COR-L47 (cell line): ENCODE measurements at places on chromosomes 11 and 22.

- DNase-seq = peak; percentile 71
Measured at GRCh38 chr11:2943711-2944118, 14.5 kb upstream of the PHLDA2 start.

- no peak for DNase-seq
Measured at GRCh38 chr11:68498321-68498720, 37.8 kb downstream of the PPP6R3 start.

- no peak for DNase-seq
Measured at GRCh38 chr22:20656902-20657836, 116.7 kb upstream of the SERPIND1 start.

DNA sequence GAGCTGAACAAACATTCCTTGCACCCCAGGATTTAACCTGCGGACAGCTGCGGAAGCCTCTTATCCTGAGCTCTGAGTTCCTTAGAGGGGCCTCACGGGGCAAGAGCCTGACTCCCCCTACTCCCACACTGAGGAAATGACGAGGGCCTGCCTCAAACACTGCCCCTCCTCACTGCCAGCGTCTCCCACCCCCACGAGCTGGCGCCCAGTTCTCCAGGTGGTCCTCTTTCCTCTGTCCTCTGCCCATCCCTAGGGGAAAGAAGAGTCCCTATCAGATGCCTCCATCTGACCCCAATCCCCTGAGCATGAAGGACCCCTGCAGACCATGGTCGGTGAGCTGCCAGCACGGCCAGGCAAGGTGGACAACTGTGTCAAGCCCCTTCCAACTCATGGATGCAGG, 14.3 kb downstream of the CHST1 start:
- DNase-seq = no peak
